SJCRH30 (cell line): ENCODE measurements at places on chromosomes 5 and 9. TPM values are rescaled to one million over a fixed set of nuclear protein-coding genes. Genes with fewer than 3 reads are reported as not detected.

GRCh38 chr9:21965401-21965951 is 28.7 kb downstream of the CDKN2A start:
- no peaks in the 10 kb centered on the region for H3K4me1 ChIP-seq
- H3K27ac ChIP-seq, result no peak overlapping the region
- no peak overlapping the region for H3K4me3 ChIP-seq
- peaks cover 38% of the 10 kb centered on the region for H3K36me3 ChIP-seq
- DNase-seq, result no peak

GRCh38 chr9:109437286-109437685 is 60.8 kb downstream of the PTPN3 start:
- no peak overlapping the region for H3K27ac ChIP-seq
- H3K4me1 ChIP-seq, result peaks cover 12% of the 10 kb centered on the region
- peak; percentile 25 for DNase-seq

GRCh38 chr5:128766406-128766805 is 198.9 kb upstream of the SLC27A6 start:
- H3K27me3 ChIP-seq, result no peaks in the 10 kb centered on the region
- no peak overlapping the region for H3K4me3 ChIP-seq
- no peak for DNase-seq
- no peaks in the 10 kb centered on the region for H3K4me1 ChIP-seq

- no peak overlapping the region for H3K27ac ChIP-seq
- no peaks in the 10 kb centered on the region for H3K4me1 ChIP-seq
- no peak overlapping the region for H3K4me3 ChIP-seq
- H3K36me3 ChIP-seq, result no peaks in the 10 kb centered on the region
- DNase-seq, result no peak
Measured at GRCh38 chr9:20494035-20494434, 128.3 kb downstream of the MLLT3 start.

DNA sequence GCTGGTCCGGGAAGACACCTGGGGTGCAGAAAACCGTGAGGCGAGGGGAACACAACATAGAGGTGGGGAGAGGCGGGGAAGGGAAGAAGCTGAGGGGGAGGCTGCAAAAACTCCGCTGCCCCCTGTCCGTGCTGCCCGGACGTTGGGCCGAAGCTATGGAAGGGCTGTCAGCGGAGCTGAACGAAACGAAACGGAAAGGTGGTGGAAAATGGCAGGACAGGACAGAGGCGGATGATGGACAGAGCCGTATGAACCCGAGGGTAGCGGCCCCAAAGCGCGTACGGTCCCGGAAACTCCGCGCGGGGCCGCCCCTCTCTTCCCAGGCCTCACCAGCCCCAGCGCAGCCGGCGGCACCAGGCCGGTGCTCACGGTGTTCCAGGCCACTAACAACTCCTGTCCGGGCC is 272 bp downstream of the ANAPC2 start:
- H3K27me3 ChIP-seq, result no peaks in the 10 kb centered on the region
- H3K4me3 ChIP-seq, result peak overlapping the region; percentile 94
- peaks cover 10% of the 10 kb centered on the region; the same call in 1 of the 2 replicates for H3K36me3 ChIP-seq
- no peak for DNase-seq
- peaks cover 20% of the 10 kb centered on the region; the same call in 1 of the 2 replicates for H3K4me1 ChIP-seq

- H3K27me3 ChIP-seq, result no peaks in the 10 kb centered on the region
- H3K4me1 ChIP-seq, result no peaks in the 10 kb centered on the region
- H3K36me3 ChIP-seq, result no peaks in the 10 kb centered on the region
- no peak overlapping the region for H3K4me3 ChIP-seq
- no peak for DNase-seq
- no peak overlapping the region for H3K27ac ChIP-seq
Measured at GRCh38 chr9:5575000-5575399, 53.9 kb upstream of the RIC1 start.

GRCh38 chr9:99023831-99024230 is 80.1 kb downstream of the COL15A1 start:
- no peak overlapping the region for H3K27ac ChIP-seq
- H3K27me3 ChIP-seq, result no peaks in the 10 kb centered on the region
- no peaks in the 10 kb centered on the region for H3K36me3 ChIP-seq
- peaks cover 21% of the 10 kb centered on the region for H3K4me1 ChIP-seq
- DNase-seq, result peak; percentile 89

DNA sequence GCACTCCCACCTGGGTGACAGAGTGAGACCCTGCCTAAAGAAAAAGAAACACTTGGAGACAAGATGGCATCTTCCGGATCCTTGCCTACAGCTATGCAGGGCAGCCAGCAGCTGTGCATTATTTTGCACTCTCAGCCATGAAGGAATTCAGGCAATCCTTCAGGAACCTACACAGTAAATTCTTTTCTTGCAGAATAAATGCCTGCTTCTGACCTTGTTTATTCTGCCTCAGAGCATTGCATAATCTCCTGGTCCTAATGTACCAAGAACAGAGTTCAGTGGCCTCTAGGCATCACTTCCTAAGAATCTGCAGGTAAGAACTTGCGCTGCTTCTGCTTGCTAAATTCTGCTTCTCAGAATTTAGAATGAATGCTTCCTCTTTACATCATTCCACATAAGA is 16.8 kb downstream of the GLDC start:
- no peaks in the 10 kb centered on the region for H3K36me3 ChIP-seq
- DNase-seq, result no peak
- H3K4me3 ChIP-seq, result no peak overlapping the region
- no peaks in the 10 kb centered on the region for H3K27me3 ChIP-seq
- no peaks in the 10 kb centered on the region for H3K4me1 ChIP-seq

PFN3 gene
- not detected in 2 replicates for total RNA-seq

NSG2 gene
- not detected in 2 replicates for total RNA-seq

SRD5A1 gene
- total RNA-seq, result 9.7 and 11.2 TPM in 2 replicates

TNC gene
- total RNA-seq, result 181 and 189 TPM in 2 replicates

TMEM215 gene
- total RNA-seq, result not detected in 2 replicates

TAF1L gene
- total RNA-seq, result 0.02 TPM in 1 of 2 replicates, not detected in the other

PCSK1 gene
- not detected in 2 replicates for total RNA-seq

UBE2QL1 gene
- total RNA-seq, result 0.02 TPM in 1 of 2 replicates, not detected in the other
